ENCODE measurements at places on chromosomes 2 and 18.
A peak's percentile ranks its signal among the peaks of the same experiment; 100 is the strongest.

DNA sequence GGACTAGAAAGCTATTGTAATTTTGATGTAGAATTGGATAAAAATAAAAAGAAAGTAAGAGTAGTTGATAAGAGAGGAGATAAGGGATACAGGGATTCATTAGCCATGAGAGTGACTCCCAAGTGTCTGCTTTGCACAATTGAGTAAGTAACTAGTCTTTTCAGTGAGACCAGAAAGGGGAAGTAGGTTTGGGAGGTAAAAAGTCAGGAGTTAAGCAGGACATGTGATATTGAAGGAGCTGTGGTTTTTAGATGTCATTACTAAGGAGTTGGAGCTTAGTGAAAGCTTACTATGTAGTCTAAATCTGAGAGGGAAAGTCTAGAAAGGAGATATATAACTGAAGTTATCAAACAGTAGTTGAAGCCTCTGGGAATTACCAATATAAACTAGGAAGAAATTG, 93.4 kb downstream of the SLC5A7 start:
- no peak for DNase-seq

GRCh38 chr2:96882230-96882629, 12.3 kb upstream of the SEMA4C start:
- DNase-seq, result no peak

DNA sequence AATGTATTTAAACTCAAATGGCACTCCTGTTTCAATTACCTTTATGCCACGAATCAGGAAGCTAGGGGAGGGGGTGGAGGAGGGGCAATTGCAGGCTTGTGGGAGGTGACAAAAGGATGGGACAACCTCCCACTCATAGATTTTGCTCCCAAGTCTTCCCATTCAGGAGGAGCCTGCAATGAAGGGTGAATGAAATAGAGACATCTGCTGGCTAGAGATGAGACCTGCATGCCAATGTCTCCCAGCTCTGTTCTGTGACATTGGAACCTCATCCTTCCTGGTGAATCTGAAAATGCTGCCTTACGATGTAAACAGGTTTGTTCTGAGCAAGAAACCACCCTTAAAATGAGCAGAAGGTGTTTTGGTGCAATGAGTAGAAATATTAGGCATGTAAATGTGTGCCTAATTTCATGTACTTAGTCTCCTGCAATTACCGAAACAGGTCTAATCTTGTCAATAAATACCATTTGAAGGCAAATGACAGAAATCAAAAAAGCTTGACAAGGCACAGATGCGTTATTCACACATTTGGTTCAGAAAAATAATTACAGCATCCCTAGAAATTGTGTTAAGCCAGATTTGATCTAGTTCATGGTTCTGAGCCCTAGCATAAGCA, 2.7 kb upstream of the PID1 start:
- DNase-seq, result peak; percentile 61

- no peak for DNase-seq
Measured at GRCh38 chr2:120737340-120738101, 1.9 kb downstream of the GLI2 start.

- no peak for DNase-seq
Measured at GRCh38 chr2:60260639-60261296, 292.7 kb downstream of the BCL11A start.

- DNase-seq, result no peak
Measured at GRCh38 chr2:237294460-237294859, 119.5 kb downstream of the COL6A3 start.

DNA sequence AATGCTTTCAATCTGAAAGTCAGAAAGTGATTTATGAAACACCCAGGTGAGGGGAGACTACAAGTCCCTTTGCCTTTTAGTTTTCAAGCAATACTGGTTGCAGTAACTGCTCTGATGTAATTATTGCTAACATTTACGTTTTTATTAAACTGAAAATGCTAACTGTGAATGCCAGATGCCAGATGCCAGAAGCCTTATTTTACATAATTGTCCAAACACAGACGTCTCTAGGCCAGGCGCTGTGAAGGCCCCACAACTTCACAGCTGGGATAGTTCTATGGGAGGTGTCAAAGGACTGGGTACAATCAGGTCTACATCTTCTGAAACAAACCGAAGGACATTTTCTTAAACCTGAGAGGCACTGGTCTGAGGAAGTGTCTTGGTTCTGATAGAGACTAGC, 27.5 kb upstream of the MSGN1 start:
- no peak for DNase-seq

- DNase-seq, result no peak
Measured at GRCh38 chr2:44314362-44314761, 39.1 kb downstream of the SLC3A1 start.

DNA sequence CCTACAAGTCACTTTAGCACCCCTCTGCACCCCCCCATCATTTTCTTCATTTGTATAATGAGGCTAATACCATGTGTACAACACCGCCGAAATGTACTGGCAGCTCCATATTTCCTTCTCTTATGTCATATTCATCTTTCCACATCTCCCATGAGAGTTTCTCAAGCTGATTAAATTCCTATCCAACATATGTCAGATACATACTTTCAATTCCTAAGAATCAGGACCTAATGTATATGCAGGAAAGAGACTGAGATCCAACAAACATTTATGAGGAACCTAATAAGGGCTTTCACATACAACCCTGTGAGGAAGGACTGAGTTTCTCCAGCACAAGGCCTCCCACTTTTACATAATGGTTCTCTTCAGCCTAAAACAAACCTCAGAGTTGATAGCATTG, 41.9 kb downstream of the PRKD3 start:
- no peak for DNase-seq

- no peak for DNase-seq
Measured at GRCh38 chr2:170571612-170572011, 143.5 kb upstream of the SP5 start.

- DNase-seq, result peak; percentile 41
Measured at GRCh38 chr2:241804326-241805229, 4.4 kb upstream of the NEU4 start.

- DNase-seq, result peak; percentile 22
Measured at GRCh38 chr18:26435415-26436095, 112.8 kb downstream of the KCTD1 start.

GRCh38 chr2:156852681-156853080, 404.8 kb upstream of the GALNT5 start:
- no peak for DNase-seq

GRCh38 chr2:227871375-227871791, at the start of gene DAW1:
TSS of gene DAW1 (plus strand) at chr2:227871631. CDS start at chr2:227871690, 59 bp downstream.
- no peak for DNase-seq

GRCh38 chr18:45667056-45667736, 51.9 kb downstream of the SLC14A2 start:
- no peak for DNase-seq

DNA sequence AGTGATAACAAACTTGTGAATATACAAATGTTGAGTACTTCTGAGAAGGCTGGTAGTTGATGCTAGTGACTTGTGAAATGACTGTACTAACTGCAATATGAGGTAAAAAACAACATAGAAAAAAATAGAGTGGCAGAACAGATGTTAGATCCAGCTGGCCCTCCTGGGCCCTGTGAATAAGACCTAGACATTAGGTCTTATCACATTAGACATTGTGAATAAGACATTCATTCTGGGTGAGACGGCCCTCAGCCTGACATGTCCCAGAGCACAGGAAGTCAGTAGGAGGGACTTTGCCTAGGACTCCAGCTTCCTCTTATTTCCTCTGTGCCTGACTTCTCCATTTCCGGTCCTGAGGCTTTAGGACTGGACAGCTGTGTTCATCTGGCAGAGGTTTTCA, 22.9 kb downstream of the DOK1 start:
- DNase-seq, result no peak

DNA sequence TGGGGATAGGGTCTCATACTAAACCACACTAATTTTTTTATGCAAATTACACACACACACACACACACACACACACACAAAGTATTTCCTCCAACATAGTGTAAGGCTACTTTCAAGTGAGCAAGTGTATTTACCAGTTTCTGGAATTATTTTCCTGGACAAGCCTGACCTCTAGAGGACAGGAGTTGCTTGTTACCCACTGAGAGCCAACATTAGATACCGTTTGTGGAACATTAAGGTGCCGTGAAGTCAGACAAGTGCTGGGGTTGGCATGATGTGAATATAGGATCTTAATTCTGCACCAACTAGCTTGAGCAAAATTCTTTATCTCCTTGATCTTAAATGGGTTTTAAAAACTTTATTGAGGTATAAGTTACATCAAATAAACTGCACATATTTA, 39.3 kb upstream of the SERPINB2 start:
- DNase-seq, result peak; percentile 59

DNA sequence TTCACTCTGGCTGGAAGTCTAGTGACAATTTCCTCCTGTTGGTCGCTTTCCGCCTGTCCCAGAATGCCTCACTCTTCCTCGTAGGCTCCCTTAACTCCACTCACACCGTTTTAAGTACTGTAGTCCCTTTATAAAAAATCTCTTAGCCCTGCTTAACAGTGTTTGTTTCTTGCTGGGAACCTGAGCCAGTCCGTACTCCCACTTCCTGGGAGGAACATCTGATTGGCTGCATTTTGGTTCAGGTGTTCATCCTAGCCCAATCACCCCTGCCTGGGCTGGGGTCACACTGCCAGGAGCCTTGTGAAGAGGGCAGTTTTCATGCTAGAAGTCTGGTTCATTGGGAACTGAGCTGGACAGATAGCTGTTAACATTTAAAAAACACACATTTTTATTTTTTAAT, 25.6 kb upstream of the TOGARAM2 start:
- DNase-seq, result no peak

- no peak for DNase-seq
Measured at GRCh38 chr18:54251606-54252390, 17.5 kb upstream of the POLI start.

GRCh38 chr2:106343274-106343673, 124.9 kb downstream of the RGPD3 start:
- DNase-seq, result no peak

DNA sequence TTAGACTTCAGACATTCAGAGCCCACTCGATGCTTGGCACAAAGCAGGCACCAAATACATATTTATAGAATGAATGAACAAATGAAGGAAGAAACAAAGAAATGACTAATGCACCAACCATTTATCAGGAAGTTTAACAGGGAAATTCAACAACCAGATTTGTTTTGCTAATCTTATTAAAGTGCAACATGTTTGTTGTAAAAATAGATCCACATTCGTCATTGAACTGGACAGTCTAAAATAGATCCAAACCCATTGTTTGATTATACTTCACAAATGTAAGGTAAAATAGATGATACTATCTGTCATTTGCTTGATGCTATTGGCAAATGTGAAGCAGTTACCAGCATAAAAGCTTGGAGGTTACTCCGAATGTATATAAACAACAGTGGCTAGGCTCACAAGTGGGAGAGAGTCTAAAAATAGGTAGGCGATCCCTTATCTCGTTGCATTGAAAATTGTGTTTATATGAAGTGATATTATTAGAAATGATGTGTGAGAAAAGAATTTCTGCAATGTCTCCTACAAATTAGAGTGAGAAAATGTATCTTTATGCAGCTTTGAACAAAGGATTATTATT, 246.2 kb downstream of the NEDD4L start:
- DNase-seq, result no peak

DNA sequence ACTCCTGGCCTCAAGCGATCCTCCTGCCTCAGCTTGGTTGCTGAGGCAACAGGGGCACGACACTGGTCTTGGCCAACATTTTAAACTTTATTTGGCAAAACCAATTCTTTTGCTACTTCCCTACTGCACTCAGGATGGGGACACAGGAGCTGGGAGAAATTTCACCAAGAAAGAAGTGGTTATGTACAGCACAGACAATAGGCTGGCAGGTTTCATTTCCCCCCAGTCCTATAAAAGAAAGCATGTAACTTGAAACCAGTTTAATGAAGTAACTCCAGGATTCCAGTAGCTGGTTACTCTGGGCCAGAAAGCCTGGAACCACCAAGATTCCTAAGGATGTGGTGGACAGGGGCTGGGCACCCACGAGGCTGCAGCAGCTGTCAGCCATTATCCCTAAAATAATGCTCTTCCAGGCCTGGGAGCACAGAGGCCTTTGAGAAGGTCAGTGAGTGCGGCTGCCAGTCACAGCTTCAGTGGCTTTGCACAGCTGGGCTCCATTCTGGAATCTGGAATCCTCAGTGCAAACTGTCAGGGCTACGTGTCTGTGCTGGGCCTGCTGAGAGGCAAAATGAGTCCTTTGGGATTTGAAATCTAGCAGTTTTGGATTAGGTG, 142.3 kb upstream of the ITGA6 start:
- DNase-seq, result peak; percentile 58

GRCh38 chr2:200311139-200311538, 4.6 kb downstream of the SPATS2L start:
- no peak for DNase-seq

DNA sequence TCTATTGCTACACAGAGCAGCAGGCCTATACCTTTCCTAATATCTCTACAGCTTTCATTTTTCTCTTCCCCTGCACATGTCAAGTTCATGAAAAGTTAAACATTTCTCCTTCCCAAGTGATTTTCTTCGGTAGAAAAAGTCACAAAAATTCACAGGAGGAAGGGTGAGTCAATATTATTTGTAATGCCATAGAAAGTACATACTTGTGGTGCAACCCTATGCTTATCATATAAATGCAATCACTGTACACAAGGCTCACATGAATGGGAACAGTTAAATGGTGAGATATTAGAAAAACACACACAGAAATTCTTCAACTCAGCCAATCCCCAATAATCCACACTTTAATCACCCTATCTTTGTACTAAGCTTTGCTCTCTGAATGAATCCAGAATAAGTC, 651.6 kb downstream of the LRRTM4 start:
- DNase-seq, result no peak

- DNase-seq, result no peak
Measured at GRCh38 chr18:79733986-79734770, 54.6 kb downstream of the CTDP1 start.

- peak; percentile 18 for DNase-seq
Measured at GRCh38 chr2:241818229-241818942, 9.4 kb downstream of the NEU4 start.

DNA sequence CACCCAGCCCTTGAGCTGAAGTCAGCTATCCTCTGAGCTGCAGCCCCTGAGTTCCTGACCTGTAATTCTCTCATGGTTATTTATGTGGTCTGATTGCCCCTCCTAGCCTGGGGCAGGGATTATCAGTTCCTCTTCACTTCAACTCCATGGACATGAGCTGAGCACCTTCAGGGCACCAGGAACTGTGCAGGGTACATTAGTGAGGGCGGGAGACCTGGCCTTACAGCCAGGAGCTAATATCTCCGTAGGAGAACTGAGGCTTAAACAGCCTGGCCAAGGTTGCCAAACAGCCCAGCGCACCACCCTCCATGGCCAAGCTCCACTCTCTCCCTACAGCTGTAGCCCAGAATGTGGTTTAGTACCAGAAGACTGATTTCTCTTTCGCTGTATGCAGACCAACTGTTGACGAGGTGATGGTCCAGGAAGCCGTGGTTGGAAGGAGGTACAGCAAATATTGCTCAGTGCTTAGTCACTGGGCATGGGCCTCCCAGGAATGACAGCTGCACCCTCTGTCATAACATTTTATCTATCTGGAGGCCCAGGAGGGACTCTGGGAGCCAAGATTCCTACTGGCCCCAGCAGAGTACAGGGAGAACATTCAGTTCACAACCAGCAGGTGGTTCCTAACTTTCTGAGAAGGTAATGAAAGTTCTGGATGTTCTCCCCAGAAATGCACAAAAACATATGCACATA, 228.7 kb upstream of the SIX2 start:
- DNase-seq, result no peak

GRCh38 chr18:60446821-60447220, 74.2 kb upstream of the MC4R start:
- peak; percentile 80 for DNase-seq

Measured in D341Med (cell line).